Activated CD8-positive, alpha-beta memory T cell treated with anti-CD3 and anti-CD28 coated beads for 1 hour (primary cell): ENCODE measurements at places on chromosomes 1 and 21.

DNA sequence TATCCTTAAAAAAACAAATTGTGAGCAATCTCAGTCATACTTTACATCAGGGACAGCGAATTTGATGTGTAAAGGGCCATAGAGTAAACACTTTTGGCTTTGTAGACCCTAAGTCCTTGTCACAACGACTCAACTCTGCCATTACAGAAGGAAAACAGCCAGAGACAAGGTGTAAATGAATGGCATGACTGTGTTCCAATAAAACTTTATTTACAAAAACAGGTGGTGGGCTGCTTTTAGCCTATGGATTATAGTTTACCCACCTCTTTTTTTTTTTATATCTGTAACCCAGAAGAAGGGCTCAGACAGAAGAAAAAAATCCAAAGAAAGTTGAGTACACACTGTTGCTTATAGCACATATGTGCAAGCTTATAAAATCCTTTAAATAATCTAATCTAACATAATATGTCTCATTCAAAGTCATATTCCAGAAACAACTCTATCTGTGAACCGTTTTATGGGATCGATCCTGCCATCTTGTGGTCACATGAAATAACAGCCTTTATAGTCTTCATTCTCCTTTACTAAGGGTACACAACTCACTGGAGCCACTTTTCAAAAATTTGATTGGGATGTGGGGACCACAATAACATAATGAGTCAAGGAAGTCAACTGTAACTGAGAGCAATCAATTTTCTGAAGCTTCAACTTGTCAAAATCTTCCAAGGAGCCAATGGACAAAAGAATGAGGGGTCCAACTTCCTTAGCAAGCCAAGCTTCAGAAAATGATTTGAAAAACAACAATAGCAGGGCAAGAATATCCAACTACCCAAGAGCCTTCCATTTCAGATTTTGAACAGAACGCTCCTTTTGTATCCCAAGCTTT, 142.2 kb upstream of the KRTAP19-8 start:
- no peak for DNase-seq

- no peak for DNase-seq
Observed at GRCh38 chr1:154972213-154972516, 1.6 kb upstream of the SHC1 start.

- DNase-seq = no peak
Observed at GRCh38 chr1:227934476-227935313, 13.0 kb downstream of the WNT9A start.

- no peak for DNase-seq
Observed at GRCh38 chr1:210620867-210621488, 292.3 kb downstream of the HHAT start.

GRCh38 chr1:245956225-245956624, 550.9 kb downstream of the SMYD3 start:
- DNase-seq = peak; percentile 3

- DNase-seq = no peak
Observed at GRCh38 chr21:35084869-35085268, 35.8 kb upstream of the RUNX1 start.

DNA sequence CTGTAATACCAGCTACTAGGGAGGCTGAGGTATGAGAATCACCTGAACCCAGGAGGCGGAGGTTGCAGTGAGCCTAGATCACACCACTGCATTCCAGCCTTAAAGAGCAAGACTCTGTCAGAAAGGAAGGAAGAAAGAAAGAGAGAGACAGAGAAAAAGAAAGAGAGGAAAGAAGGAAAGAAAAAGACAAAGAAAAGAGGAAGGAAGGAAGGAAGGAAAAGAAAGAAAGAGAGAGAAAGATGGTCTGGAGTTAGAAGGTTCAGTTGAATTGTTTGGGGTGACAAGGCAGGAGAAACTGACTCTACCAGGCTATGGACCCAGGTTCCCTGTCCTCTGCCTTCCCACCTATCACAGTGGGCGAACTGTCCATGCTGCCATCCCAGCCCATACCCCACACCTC, 27.4 kb upstream of the PIK3CD start:
- DNase-seq = no peak
